ENCODE measurements at places on chromosomes 4 and X.

GRCh38 chr4:59945277-59945676, 1254.8 kb upstream of the ADGRL3 start:
- no peak for DNase-seq

DNA sequence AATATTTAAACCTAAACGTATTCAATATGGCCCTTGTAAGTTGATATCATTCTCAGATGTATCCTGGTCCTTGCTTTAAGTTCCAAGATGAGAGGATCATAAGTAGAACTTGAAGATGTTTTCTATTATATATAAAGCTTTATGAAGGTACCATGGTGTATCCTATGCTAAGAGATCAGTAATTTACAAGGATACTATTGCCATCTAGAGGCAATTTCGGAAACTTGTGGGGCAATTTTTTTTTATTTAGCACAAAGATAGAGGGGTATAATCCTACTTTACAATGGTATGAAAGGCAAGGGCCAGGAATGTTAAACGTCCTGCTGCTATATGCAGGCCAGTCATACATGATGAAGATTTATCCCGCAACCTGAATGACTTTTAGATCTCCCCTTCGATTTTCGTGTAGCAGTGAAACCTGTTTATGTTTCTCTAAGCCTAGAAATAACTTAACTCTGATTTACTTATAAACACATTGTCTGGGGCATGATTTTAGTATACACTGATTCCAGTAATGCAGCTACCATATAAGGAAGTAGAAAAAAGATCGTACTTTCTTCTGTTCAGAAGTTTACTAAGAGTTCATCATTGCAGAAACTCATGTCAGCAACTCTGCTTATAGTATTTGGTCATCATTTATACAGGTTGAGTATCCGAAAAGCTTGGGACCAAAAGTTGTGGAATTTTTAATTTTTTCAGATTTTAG, 2.6 kb downstream of the SLC25A31 start:
- DNase-seq = no peak

DNA sequence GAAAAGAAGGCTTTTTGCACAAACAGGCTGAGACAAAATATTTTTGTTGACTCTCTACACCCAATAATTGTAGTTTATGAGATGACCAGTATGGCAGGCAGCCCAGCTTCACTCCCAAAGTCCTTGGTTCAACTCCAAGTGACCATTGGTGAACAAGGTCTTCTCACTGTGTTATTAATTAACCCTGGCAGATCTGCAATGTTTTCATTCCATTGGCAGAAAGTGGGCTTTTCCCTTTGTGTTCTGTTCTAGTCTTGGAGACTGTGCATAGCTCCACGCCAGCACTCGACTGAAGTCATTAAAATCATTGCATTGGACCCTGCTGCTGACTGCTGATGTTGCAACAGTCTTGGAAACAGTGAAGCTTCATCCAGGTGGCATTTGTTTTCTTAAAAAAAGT, 277.3 kb upstream of the HAND2 start:
- no peak for DNase-seq

DNA sequence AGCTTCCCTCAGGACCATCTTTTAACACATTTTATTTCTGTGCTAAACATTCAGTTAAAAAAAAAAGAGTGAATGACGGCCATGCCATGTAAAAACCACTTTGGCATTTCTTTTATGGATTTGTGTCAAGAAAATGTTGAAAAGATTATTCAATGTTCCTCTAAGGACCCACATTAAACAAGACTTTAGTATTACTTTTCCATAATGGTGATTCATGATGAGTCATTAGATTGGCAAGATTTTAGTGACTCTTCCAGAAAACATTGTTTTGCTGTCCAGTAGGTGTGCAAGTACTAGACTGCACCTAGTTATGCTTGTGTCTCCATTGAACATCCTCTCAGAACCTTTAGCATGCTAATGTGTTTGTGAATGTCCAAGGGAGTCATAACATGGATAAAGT, 748.6 kb downstream of the STPG2 start:
- DNase-seq = no peak

Data from CMK (cell line).